Retina (tissue), 1 donor: ENCODE measurements at places on chromosomes 2 and 18.
A peak's percentile ranks its signal among the peaks of the same experiment; 100 is the strongest.

DNA sequence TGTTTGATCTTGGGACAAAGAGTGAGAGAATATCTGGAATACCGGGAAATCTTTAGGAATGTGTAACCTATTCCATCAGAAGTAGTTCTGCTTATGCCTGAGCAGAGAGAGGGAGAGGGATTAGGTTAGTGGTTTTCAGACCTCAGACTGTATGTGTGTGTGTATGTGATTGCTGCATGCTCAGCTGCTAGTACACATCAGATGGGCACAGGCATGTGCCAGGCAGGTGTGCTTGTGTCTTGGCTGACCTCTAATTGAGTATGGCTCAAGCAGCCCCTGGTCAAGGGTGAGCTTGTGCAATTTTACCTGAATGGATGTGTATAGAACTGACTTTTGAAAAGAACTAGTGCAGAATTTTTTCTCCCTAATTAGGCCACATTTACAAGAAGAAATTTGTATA is 91.2 kb downstream of the INSIG2 start:
- DNase-seq, result no peak

DNA sequence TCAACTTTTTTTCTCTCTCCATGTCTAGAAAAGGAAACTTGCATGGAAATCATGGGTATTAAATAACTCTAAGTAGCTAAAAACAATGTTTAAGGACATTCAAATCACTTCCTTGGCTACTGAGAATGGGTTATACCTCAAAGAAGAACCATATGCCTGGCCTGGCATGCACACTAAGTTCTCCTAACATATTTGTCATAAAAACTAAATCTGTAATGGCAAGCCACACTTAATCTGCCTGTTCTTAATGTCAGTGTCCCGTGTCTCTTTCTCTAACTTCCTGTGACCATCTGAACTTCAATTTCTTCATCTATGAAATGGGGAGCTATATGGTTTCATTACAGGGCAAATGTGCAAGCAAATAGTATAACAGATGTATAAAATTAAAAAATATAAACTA is 11.1 kb downstream of the PDE1A start:
- DNase-seq, result no peak

- no peak for DNase-seq
Observed at GRCh38 chr2:78778756-78779510, 246.6 kb upstream of the REG3G start.

- DNase-seq, result no peak
Observed at GRCh38 chr2:150522269-150522668, 34.8 kb upstream of the RND3 start.

DNA sequence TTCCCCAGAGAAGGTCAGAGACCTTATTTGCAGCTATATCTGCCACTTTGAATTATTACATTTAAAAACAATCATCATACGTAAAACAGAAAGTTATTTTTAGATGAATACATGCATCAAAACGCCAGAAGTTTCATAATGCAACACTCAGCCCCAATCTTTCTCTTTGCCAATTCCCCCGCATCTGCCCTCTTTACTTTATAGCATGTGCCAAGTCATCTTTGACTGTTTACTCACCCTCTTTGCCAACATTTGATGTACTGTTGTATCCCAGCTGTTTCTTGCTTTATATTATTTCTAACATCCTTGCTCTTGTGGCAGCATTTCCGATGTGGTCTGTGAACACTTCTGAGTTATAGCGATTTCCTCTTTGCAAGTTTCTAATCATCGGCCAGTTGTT is 86.2 kb downstream of the CRIM1 start:
- no peak for DNase-seq

DNA sequence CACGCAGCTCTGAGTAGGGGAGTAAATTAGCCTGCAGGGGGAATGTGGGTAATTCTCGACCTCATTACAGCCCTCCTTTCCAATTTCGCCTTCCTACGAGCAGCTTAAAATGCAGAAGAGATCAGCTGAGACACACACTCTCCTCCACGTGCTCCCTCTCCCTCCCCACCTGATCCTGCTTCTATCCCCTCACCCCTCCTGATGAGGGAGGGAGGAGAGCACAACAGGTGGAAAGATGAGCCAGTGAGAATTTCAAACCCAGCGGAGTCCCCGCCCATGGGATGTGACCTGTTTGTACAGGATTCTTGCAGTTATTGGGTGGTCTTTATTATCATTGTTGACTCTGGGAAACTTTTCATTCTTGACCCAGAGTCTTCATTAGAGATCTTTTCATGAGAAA is 35.5 kb downstream of the DDX18 start:
- peak; percentile 6 for DNase-seq

DNA sequence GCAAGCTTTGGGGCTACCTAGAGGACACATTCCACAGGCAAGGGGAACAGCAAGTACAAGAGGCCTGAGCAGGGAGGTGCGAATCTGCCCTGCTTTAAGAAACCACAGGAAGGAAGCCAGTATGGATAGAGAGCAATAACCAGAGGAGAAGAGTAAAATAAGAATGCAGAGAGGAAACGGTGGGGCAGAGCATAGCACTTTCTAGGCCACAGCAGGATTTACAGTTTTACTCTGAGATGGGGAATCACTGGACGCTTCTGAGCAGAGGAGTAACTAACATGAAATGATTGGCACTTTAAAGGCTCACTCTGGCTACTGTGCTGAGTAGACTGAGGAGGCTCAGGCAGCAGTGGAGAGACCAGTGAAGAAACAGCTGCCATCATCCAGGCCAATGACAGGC is 23.8 kb downstream of the AAK1 start:
- DNase-seq, result no peak

DNA sequence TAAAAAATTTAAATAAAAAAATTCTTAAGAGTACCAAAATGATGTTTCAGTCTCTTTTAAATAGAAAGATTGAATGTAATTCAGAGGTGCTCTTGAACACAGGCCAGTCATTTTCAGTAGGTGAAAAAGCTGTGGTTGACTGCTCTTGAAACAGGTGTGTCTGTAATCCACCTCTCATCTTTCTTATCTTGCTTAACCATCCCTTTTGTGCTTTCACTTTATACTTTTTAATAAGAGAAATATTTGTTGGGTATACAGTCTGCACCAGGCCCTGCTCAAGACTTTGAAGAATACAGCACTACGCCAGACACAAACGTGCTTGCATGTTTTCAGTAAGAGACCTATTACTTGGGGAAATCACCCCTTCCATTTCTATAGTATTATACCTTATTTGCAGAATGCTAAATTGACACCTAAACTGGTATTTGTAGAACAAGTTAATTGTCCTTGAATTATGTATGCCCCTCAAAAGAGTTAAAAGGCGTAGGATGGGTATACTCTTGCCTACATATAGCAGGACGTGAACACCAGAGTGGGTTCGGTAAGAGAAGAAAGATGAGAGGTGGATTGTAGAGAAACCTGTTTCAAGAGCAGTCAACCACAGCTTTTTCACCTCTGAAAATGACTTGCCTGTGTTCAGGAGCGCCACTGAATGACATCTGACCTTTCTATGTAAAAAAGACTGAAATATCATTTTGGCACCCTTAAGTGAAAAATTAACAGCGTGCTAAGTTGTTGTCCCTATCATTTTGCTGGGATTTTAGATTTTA is 4.0 kb upstream of the RTN4 start:
- no peak for DNase-seq

DNA sequence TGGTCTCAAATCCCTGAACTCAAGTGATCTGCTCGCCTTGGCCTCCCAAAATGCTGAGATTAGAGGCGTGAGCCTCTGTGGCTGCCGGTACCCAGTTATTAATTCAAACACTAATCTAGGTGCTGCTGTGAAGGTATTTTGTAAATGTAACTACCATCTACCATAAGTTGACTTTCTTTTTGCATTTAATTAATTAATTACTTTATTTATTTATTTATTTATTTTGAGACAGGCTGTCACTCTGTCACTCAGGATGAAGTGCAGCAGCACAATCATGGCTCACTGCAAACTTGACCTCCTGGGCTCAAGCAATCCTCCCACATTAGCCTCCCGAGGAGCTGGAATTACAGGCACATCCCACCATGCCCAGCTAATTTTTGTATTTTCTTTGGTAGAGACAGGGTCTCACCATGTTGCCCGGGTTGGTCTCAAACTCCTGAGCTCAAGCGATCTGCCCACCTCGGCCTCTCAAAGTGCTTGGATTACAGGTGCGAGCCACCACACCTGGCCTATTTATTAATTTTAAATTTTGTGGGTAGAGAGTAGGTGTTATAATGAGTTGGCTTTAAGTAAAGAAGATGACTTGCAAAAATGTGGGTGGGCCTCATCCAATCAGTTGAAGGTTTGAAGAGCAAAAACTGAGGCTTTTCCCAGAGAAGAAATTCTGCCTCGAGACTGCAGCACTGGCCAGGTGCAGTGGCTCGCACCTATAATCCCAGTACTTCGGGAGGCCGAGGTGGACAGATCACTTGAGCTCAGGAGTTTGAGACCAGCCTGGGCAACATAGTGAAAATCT is 17.3 kb upstream of the NMUR1 start:
- DNase-seq, result no peak

GRCh38 chr2:200525551-200525881 is 491 bp upstream of the SGO2 start:
- DNase-seq, result no peak

GRCh38 chr2:172843266-172843582 is 107.6 kb downstream of the RAPGEF4 start:
- DNase-seq, result no peak

DNA sequence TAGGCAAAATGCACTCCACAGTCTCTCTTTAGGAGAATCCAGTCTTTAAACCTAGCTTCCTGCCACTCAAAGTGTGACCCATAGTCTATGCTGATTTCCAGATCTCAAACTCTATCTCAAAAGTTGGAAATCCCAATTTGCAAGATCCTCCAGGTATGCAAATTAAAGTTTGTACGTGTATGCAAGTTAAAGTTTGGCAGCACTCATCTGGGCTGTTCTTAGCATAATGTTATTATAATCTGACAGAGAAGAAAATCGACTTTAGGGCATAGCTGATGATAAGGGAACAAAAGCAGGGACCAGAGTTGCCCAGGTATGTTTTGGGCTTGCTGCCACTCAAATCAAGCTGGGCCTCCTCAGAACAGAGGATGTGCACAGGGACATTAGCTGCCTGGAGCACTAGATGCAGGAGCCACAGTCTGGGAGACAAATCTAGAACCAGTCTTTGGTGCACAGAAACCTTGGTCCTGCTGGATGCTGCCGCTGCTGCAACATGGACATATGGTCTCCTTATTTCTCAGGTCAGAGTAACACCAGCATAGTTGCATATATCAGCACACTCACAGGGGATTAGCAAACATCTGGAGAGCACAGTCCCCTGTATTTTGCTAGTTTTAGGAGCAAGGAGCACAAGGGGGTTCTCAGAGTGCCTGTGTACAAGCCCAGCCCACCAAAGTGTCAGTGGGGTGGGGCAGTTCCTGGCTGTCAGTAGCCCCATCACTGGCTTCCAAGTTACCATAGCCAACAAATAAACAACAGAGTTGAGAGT is 242.6 kb downstream of the TTC32 start:
- DNase-seq, result no peak

DNA sequence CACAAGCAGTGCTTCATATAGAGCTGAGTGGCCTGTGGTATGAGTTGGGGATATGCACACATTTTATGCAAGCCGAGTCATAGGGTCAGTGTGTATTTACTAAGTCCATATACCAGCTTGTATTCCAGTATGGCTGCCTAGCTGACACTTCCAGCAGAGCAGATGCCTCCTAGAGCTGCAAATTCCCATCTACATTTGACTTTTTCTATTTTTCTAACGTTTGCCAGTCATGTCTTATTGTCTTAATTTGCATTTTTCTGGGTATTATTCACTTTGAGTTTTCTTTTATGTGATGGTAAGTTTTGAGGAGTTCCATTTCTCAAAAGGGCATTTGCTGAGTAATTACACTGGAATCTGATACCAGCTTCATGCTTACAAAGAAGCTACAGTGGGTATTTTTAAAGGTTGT is 334.5 kb upstream of the CDH2 start:
- no peak for DNase-seq

DNA sequence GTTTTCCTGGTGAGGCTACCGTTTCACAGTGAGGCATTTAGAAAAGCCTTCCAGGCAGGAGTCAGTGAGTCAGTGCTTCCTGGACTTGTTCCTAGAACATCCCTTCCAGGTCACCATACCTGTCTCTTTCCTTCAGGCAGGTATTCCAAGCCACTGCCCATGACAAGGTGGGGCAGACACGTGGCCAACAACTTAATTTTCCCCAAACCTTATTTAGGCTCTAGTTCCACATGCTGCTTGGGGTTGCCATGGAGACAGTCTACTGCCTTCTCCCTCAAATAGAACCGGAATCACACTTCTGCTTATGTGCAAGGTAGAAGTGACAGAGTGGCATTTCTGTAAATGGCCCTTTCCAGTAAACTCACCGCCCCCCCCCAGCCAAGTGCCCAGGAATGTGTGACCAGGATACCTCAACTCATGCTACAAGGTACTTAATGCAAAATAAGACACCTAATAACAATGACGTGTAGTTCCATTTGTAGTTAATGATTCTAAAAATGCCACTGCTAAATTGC is 258.3 kb downstream of the PRKCE start:
- DNase-seq, result no peak

DNA sequence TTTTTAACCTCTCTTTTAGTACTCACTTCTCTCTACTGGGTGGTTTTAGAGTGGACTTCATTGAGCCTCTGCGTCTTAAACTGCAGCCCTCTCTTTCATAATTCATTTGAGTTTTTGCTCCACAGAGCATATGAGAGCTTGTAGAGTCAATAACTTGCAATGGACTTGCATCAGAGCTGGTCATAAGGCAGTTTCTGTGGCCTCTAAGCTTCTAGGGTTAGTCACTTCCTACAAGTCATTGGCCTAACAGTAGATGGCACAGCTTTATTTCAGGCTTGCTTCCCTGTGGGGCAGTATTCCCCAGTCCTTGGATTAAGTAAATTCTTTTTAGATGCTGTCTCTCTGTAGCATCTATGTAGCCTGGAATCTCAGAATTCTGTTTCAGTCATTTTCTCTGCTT is 1435.7 kb downstream of the LRP1B start:
- DNase-seq, result no peak

DNA sequence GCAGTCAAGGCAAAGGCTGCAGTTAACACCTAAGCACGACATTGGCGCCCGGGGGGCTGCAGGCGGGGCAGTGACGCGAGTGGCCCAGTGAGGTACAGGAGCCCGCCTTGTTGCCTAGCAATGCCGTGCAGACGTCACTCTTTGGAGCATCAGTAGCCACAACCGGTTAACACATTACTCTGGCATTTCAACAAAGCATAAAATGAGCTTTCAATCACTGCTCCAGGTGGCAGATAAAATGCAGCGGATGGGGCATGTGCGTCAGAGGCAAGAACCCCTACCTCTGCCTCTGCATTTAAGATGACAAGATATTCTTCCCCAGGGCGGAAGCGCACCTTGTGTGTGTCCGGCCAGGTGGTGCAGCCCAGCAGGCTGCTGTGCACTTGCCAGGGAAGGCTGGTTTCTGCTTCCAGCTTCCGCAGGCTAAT is 139.4 kb downstream of the MTCL1 start:
- DNase-seq, result peak; percentile 38

- DNase-seq, result peak; percentile 63
Observed at GRCh38 chr2:42961385-42961811, 169.0 kb upstream of the HAAO start.

GRCh38 chr2:133264989-133265401 is 303.3 kb downstream of the NCKAP5 start:
- no peak for DNase-seq
